ENCODE measurements at places on chromosomes 12 and 14. TPM values are rescaled to one million over a fixed set of nuclear protein-coding genes. Genes with fewer than 3 reads are reported as not detected.

ZNF605 gene
- 25.1 TPM for total RNA-seq

MUCL1 gene
- total RNA-seq, result not detected

PPP4R3A gene
- total RNA-seq, result 142 TPM

SLC2A14 gene
- 0.77 TPM for total RNA-seq

CLEC6A gene
- total RNA-seq, result 0.27 TPM

FIGNL2 gene
- 2.2 TPM for total RNA-seq

CD163L1 gene
- total RNA-seq, result 7.4 TPM

PLA2G1B gene
- not detected for total RNA-seq

NXPH4 gene
- 23.4 TPM for total RNA-seq
